AG04449 (cell line): ENCODE measurements at places on chromosomes 1 and 21.

DNA sequence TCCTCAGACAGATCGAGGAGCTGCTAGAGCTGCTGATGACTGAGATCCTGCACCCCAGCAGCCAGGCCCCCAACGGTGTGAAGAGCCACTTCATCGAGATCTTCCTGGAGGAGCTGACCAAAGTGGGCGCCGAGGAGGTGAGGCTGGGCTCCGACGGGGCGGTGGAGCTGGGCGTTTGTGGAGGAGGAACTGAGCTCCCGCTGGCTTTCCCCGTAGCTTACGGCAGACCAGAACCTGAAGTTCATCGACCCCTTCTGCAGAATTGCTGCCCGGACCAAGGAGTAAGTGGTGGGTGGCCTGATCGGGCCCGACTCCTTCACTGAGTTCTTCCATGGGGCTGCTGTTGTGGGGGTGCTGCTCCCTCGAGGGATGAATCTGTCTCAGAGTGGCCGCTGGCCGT lies 8.0 kb downstream of the RRP1 start:
- DNase-seq, result no peak

GRCh38 chr1:226649780-226650179 lies 89.3 kb downstream of the ITPKB start:
- DNase-seq, result no peak

DNA sequence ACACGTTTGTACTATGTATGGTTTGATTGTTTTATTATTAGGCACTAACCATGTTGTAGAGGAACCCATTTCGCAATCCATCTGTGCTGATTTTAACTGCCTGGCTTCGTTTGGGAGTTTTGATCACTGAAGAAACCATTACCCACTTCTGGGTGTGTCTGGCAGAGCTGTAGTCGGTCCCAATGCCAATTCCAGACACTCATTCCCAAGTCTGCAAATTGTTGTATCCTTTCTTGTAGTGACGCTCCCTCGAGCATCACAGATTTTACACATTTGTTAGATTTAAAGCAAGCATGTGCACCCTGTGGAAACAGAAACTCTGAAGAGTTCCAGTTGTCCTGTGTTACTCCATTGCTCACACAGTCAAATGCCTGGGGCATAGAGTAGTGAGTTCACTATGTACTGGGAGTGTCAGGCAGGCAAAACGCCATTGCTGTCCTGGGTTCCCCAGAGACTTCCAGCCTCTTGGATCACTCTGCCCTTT lies 31.0 kb upstream of the EFCAB14 start:
- DNase-seq, result no peak

GRCh38 chr1:189693140-189693539 lies 784.5 kb downstream of the BRINP3 start:
- no peak for DNase-seq

GRCh38 chr1:230067419-230067870 lies 407 bp downstream of the GALNT2 start:
- no peak for DNase-seq

DNA sequence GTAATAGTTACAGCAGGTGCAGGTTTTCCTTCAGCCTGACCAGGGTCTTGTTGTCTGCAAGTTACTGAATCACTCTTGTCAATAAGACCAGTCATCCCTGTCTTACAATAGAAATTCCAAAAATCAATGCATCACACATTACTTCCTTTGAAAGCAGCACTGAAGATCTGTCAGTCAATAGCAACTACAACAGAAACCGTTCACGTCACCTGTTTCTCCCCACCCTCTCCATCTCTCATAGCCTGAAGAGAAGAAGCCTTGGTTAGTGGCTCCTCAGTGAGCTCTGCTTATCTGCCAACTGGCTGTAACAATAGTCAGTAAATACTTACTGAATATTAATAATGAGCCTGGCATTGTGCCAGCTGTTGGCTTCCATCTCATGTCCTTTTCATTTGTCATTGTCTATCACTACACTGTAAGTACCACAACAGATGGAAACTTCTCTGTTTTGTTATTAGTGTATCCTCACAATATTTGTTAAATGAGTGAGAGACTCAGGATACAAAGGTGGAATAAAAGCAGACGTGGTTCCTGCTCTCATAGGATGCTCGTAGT lies 195.2 kb downstream of the S1PR1 start:
- DNase-seq, result no peak
